Fibroblast of villous mesenchyme (primary cell): ENCODE measurements at places on chromosomes 11 and 22.

DNA sequence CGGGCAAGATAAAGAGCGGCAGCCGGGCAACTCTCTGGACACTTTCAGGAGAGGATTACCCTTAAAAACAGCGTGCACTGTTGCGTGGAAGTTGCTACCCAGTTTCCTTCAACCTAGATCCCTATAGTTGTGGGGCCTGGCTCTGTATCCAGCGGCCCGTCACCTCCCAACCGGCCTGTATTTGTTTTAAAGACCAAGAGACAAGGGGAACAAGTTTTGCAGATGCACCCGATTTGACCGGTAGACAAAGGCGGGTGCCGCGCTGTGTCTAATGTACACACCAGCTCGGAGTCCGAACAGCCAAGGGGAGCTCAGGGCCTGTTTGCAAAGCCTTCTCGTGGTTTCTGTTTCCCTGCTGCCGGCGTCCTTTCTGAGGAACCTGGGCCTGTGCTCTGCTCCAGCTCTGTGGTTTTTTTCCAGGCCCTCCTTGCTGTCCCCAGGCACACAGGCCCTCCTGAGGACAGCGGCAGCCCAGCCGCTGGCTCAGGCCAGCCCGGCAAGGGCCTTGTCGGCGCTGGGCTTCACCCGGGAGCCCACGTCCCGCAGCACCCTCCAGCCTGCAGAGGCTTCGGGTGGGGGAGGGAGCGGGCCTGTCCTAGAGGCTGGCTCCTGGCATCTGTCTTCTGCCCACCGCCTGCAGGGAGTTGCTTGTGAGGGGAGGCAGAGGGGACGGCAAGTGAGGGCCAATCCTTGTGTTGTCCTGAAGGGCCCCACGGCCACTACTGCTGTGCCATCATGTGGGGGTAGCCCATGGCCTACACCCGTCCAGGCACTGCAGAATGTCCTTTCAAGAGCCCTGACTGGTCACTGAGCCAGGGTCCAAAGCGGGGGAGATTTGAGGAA is 1.4 kb downstream of the TBX1 start:
- DNase-seq = no peak

GRCh38 chr11:66419825-66420224 is 1.0 kb upstream of the NPAS4 start:
- no peak for DNase-seq

GRCh38 chr11:117314840-117315239 is 1.2 kb downstream of the BACE1 start:
- DNase-seq = no peak

DNA sequence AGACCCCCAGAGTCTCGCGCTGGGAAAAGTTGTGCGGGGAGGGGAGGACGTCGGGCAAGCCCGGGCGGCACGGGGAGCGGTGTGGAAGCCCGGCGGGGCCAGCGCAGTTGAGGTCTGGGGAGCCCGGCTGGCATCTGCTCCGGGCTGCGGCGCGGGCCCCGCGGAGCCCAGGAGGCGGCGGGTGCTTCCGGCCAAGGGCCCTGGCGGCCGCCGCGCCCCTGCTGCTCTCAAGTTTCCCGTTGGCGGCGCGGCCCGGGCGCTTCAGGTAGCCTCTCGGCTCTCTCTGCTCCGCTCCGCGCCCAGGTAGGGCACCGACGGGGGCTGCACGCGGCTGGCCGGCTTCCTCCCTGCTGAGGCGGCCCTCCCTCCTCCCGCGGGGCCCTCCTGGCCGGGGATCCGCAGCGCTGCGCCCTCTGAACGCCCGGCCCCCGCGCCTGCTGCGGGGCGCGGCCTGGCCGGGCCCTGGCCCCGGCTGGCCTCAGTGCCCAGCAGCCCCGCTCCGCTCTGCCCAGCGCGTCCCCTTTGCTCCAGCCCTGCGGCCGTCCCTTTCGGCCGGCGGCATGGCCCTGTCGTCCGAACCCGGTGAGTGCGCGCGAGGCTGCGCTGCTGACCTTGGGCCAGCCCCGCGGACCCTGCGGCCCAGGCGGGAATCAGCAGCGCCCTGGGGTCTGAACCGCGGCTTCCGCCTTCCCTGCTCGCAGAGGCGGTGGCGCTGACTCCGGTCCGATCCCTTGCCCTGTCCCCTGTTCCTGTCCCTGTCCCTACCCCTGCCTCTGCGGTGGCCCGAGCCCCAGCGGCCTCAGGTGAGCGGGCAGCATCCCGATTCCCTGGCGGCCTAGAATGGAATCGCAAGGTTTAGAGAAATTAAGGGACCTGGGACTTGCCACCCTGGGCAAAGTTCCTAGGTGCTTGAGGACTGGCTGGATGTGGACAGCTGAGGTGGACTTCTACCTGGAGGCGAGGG is 4.3 kb upstream of the AMPD3 start:
- peak; percentile 13 for DNase-seq

- peak; percentile 19 for DNase-seq
Measured at GRCh38 chr11:96424693-96425092, 34.9 kb downstream of the JRKL start.

DNA sequence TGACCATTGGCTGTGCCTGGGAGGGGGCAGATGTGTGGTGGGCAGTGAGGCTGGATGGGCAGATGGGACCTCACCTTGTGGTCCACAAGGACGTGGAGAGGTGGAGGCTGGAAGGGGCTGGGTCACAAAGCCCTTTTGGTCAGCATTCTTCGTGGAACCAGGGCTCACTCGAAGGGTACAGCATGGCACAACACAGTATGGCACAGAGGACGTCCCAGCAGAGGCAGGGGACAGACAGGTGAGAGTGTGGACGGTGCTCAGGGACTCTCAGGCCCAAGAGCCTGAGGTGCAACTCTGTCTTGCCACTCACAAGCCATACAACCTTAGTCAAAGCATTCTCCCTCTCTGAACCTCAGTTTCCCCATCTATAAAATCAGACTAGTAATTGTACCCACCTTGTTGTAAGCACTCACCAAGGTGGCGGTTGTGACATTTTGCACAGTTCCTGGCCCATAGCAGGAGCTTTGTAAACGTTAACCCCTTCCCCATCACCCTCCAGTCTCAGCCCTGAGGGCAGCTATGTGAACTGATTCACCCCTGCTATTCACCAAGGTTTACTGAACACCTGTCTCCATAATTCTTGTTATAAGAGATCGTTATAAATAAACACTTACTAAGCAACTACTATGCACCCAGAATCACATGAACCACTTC is 11.6 kb upstream of the TSKU start:
- no peak for DNase-seq

GRCh38 chr11:94834911-94835593 is 66.9 kb downstream of the AMOTL1 start:
- peak; percentile 60 for DNase-seq

DNA sequence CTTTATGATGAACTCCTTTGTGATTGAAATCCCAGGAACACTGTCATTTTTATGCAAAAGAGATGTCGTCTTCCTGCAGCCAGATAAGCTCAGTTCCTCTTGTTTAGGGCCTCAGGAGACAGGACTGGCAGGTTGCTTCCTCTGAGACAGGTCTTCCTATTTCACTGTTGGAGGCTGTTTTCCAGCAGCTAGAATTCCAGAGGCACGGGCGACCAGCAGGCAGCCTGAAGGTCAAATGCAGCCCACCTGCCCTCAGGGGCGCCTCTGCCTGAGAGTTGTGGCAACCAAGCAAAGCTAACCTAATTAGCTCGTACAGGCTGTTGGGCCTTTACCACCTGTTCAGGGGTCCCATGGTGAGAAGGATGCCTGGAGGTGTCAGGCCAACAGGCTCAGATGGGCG is 22.3 kb downstream of the SLC6A5 start:
- DNase-seq = no peak

GRCh38 chr11:47586098-47586855 is at the start of gene FAM180B:
Gene FAM180B (plus strand): TSS chr11:47586678. CDS start chr11:47586769, 91 bp downstream.
- no peak for DNase-seq

DNA sequence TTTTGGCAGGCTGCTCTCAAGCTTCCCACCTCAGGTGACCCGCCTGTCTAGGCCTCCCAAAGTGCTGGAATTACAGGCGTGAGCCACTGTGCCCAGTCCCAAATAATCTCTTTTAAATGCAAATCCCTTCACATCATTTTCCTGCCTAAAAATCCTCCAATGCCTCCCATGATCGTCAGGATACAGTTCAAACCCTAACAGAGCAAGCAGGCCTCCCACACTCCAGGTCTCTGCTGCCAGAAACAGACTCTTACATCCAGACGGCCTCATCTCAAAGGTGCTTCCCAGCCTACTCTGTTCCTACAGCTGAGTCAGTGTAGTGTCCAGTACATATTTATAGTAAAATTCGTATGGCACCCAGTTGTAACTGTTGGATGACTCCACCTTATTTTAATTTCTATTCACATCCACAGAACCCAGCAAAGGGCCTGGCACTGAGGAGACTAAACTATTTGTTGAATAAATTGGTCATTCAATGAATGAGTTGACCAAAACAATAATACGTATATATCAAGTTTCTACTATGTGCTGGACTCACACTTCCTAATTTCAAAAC is 8.2 kb downstream of the SIRT3 start:
- DNase-seq = no peak

DNA sequence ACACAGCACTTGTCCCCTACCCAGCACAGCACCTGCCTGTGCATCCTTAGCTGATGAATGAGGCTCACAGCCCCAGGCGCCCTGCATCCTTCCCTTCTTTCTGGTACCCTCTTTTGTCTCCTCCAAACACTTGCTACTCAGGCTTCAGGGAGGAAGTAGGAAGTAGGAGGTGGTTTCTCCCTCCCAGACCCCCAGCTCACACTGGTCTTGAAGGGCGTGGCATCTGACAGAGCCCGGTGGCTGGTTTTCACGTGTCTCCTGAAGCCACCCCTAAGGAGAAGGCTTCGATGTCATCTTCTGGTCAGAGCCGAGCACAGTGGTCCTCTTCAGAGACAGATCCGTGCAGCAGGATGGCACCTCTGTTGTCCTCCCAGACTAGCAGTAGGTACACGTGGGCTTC is 109.8 kb downstream of the PTPRJ start:
- no peak for DNase-seq

DNA sequence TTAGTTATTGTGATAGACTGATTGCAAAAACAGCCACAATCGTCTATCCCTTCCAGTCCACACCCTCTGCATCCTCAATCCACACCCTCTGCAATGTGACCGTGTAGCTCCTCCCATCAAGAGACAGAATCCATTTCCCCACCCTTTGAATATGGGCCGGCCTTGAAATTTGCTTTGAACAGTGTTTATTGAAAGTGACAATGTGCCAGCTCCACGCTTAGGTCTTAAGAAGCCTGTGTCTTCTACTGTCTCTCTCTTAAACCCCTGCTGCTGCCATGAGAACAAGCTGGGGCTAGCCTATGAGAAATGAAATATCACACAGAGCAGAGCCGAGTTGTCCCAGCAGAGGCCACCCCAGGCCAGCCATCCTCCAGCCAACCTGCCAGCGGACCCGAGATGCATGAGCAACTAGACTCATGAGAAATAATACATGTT is 22.3 kb upstream of the MICAL2 start:
- DNase-seq = peak; percentile 75

GRCh38 chr11:27294654-27295053 is 68.4 kb downstream of the CCDC34 start:
- DNase-seq = no peak

- DNase-seq = peak; percentile 61
Measured at GRCh38 chr11:67464411-67465188, 4.5 kb downstream of the TMEM134 start.

- DNase-seq = no peak
Measured at GRCh38 chr11:19181531-19182261, 20.1 kb downstream of the CSRP3 start.

DNA sequence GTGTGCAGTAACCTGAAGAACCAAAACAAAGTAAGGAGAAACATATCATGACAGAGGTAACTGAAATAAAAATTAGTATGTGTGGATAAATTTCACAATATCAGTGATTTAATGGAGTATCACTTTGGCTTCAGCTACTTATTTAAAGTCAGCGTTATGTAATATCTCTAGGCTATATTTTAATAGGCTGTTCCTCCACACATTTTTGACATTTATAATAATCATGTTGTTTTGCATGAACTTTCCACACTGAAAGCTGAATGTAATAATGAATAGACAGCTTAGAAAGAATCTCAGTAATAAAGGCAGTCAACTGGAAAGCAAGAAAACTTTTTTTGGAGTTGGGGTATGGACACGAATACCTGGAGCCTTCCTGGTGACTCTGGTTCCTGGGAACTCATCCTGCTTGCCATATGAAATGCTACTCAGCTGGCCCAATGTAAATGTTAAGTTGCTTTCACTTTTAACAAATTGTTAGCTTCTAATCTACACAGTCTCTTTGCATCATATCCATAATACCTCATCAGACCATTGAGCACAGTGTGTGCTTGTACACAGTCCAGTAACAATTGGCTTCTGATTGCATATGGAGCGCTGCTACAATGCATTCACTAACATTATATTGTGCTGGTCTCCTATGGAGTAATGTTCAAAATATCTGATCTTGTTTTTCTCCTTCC is 257.7 kb downstream of the SOX6 start:
- peak; percentile 28 for DNase-seq

DNA sequence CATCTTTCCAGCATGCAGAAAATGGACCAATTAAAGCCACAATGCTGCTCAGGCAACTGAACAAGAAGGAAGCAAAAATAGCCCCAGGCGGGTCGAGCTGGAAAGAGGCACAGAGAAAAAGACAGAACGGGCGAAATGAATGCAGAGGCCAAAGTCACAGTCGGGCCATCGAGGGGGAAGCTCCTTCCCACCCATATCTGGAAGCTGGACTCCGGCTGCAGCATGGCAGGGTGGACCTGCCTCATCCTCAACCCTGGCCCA is 58.6 kb upstream of the PRDM11 start:
- DNase-seq = no peak

GRCh38 chr11:119078675-119079420 is 5.8 kb upstream of the HMBS start:
- no peak for DNase-seq

- no peak for DNase-seq
Measured at GRCh38 chr11:94117871-94118270, 10.8 kb upstream of the PANX1 start.

GRCh38 chr11:73429121-73429750 is 53.0 kb downstream of the RELT start:
- no peak for DNase-seq

DNA sequence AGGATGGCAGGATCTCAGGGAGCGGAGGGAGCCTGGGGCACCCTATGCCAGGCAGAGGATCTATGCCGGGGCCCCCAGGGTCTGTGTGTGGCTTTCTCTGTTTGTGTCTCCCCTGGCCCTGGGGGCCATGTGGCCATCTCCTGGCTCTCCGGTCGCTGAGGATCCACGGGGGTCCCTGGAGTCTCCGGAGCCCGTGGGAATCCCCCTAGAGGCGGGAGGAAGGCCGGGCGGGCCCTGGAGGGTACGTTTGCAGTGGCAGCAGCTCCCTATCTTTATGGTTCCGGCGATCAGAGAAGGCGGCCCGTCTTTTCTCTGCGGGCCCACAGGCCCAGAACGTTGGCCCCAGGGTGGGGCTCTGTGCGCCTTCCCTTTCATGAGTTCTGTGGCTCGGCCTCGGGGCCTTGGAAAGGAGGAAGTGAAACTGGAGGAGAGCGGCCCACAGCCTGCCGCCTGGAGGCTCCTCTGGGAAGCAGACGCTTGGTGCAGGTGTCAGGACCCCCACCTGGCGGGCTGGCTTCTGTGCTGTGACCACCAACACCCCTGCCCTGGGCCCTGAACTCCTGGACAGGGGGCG is 82.1 kb downstream of the KCNQ1 start:
- DNase-seq = no peak

- no peak for DNase-seq
Measured at GRCh38 chr11:115333949-115334348, 170.3 kb downstream of the CADM1 start.
